ENCODE measurements at places on chromosomes 1 and 21. TPM values are rescaled to one million over a fixed set of nuclear protein-coding genes. Genes with fewer than 3 reads are reported as not detected.

Gene KLHDC9
- 15.0 TPM for polyA plus RNA-seq

DNA sequence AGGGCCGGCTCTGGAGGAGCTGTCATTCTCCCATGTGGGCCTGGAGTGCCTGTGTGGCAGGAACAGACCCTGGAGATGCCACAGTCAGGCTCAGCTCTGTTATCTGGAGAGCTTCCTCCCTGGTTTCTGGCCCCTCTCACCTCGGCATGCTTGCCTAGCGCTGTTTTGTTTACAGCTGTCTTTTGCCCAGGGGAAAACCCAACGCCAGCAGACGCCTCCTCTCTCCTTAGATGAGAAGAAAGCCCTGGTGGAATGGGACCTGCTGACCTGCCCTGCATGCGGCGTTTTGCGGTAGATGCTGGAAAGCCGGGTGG, 104.9 kb downstream of the CRYAA start:
- no peak for DNase-seq

DNA sequence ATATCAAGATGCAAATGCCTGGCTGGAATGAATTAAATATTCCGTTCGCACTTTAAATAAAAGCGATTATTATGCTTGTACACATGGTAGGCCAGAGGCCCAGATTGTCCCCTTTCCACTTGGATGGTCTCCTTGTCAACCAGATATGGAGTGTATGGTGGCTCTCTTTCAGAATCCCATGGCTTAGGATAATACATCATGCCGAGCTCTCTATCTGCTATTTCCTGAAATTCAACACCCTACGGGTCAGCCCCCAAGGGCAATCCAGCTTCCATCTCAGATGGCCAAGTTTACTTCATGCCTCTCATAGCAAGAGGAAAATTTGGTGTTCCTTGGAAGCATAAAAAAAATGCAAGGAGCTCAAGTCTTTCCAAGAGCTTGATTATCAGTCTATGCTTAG, 25.4 kb upstream of the FMO1 start:
- no peak for DNase-seq

Gene HUNK
- 16.1 TPM for polyA plus RNA-seq

DNA sequence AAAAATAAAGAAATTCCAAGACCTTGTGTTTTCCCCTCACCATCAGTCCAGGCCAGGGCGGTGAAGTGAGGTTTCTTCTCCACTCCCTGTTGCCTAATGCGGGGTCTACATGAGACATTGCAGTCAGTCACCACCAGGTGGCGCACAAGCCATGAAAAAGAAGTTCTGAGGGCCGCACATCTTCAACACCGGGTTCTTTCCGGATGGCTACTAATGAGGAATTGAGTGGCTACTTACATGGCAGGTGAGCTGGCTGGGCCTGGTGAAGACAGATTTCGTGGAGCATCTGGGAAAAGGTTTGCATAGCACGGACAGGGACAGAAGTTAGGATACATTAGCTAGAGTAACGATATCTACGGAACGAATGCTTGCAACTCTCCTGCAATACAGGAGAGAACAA, 15.8 kb upstream of the S100A11 start:
- DNase-seq: no peak

DNA sequence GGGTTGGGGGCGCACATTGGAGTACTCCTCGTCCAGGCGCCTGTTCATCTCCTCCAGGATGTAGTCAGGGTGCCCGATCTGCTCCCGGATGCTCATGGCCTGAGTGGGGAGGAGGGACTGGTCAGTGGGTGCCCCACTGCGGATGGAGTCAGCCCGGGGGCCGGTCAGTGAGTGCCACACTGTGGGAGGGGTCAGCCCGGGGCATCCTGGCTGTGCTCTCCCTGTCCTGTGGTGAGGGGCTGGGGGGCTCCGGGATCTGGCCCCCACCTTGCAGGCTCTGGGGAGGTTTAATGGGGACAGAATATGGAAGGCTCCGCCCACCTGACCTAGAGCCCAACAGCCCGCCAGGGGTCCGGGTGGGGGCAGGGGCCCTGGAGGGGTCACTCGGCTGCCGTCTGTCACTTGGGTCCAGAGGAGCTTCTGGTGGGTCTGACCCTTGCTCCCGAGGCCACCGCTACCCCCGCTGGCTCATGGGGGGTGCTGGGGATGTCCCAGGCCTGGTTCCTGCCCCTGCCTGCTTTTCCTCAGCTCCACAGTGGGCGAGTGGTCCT, 8.8 kb downstream of the PRXL2B start:
- no peak for DNase-seq

Gene EFNA3
- 9.4 TPM for polyA plus RNA-seq

- DNase-seq: no peak
These were observed 27.4 kb downstream of the MORC3 start for GRCh38 chr21:36347278-36347961.

Gene AKR7A3
- 0.87 TPM for polyA plus RNA-seq
